ENCODE measurements at places on chromosomes 1 and 21.
A peak's percentile ranks its signal among the peaks of the same experiment; 100 is the strongest.

GRCh38 chr1:209155546-209155945 lies 428.0 kb upstream of the CAMK1G start:
- no peak for DNase-seq

- no peak for DNase-seq
These were observed 651 bp downstream of the COA6 start for GRCh38 chr1:234373959-234374254.

DNA sequence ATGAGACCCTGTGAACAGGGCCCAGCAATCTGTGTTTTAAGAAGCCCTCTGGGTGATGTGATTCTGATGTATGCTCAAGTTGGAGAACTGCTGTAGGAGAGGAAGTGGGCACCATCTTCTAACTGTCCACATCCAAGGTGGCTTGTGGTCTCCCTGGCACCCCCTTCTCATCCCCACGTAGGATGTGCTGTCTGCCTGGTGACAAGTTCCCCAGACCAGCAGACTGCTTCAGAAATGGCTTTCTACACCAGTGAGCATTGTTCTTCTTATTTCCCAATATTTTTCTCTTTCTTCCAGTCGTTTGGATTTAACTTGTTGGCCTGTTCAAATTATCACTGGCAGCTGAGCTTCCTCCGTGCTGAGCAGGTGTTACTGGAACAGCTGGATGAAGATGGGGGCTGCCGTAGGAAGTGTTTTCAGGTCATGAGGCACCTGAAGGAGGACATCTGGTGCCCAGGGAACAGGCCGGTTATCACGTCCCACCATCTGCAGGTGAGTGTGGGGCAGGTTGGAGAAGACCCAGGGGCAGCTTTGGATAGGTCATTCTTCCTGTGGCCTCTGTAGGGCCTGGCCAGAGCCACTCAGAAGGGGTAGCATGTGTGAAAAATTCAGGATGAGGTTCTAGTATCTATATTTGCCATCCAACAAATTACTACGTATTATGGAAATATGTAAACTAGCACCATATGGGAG lies 16.8 kb downstream of the MAB21L3 start:
- DNase-seq = no peak

- no peak for DNase-seq
These were observed 171.5 kb downstream of the ADSS2 start for GRCh38 chr1:244280201-244280600.

- peak; percentile 65 for DNase-seq
These were observed 38.6 kb downstream of the BRINP2 start for GRCh38 chr1:177209357-177209756.

- DNase-seq = no peak
These were observed 2.2 kb upstream of the BCL9 start for GRCh38 chr1:147539122-147539575.

- DNase-seq = no peak
These were observed 21.9 kb downstream of the IL23R start for GRCh38 chr1:67188137-67188536.

DNA sequence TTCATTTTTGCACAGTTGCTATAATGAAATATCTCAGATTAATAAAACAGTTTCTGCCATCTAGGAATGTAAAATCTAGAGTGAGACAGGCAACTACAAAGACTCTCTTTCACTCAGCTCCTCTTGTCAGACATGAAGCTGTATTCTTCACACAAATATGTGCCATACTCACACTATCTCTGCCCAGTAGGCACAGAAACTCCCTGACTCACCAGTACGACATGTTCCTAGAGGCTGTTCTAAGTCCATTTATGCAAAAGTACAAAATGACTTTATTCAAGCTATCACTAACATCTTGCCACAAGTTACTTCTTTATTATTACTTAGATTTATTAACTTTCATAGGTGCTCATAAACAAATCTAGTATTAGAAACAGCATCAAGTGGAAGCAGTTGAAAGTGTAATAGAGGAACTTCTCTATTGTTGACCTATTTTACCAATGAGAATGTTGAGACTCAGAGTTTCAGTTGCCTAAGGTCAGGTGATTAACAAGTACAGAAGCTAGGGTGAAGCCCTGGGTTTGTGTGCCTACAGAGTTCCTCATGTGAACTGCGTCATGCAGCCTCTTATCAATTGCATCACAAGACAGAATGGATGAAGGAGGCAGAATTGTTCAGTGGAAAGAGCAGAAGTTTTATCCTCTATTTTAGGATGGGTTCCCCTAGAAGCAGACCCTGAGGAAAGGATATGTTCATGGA lies 98.9 kb downstream of the RGS2 start:
- no peak for DNase-seq

- DNase-seq = no peak
These were observed 1171.0 kb downstream of the MRPL39 start for GRCh38 chr21:24436236-24436635.

GRCh38 chr1:55700359-55701130 lies 485.4 kb upstream of the USP24 start:
- DNase-seq = no peak

- no peak for DNase-seq
These were observed 41.7 kb upstream of the DISC1 start for GRCh38 chr1:231584921-231585320.

- no peak for DNase-seq
These were observed 149.0 kb downstream of the ROR1 start for GRCh38 chr1:63922848-63923247.

DNA sequence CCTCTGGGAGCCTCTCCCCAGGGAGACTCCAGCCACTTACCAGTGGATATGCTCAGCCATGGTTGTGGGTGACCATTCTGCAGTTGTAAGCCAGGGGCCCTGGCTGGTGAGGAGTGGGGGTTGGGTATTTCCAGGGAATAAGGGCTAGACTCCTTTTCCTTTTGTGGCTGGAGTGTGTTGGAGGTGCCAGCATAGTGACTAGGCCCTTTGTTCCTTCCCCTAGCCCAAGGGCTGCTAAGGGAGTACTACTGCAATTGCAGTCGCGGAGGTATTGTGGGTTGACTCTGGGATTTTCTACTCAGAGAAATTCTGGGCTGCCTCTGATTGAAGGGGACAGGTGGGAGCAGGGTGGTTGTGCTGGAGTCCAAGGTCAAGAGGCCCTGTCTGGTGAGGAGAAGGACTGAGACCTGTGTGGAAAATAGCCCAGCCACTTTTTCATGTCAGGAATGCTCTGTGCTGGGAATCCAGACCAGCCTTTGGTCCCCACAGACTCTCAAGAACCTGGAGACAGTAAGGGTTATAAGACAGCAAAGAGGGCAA lies 43.1 kb downstream of the MROH9 start:
- DNase-seq = no peak

- no peak for DNase-seq
These were observed 192.7 kb downstream of the PTPRU start for GRCh38 chr1:29428997-29429396.

- DNase-seq = no peak
These were observed 108.7 kb upstream of the COL6A1 start for GRCh38 chr21:45872902-45873301.

DNA sequence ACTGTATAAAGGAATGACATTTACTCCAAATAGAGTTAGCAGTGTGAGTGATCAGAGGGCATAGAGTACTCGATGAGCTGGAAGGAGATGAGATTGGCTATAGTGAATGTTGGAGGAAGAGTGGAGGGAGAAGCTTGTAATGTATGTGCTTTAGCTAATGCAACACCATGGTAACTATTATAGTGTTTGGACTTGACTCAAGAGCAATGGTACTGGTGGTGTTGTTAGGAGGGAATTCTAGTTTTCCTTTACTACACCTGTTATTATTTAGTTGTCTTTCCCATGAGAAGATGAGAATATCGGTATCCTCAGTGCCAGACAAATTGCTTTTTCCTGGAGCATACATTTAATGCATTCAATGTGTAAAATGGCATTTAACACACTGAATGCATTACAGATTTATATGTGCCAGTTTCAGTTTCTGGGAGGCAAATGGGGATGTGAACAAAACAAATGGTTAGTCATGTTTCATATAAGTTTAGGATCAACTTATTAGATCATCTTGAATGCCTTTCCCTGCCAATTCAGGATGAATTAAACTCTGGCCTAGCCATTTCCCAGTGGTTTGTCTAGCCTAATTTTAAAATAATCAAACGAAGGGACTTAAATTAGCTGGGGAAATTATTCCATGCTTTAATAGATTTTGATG lies 291.1 kb upstream of the ADAMTS5 start:
- no peak for DNase-seq

- no peak for DNase-seq
These were observed 6.6 kb upstream of the THRAP3 start for GRCh38 chr1:36217670-36218069.

GRCh38 chr1:112707221-112708001 lies 484 bp upstream of the RHOC start:
- peak; percentile 66 for DNase-seq

GRCh38 chr1:168833801-168834224 lies 104.8 kb upstream of the DPT start:
- no peak for DNase-seq

DNA sequence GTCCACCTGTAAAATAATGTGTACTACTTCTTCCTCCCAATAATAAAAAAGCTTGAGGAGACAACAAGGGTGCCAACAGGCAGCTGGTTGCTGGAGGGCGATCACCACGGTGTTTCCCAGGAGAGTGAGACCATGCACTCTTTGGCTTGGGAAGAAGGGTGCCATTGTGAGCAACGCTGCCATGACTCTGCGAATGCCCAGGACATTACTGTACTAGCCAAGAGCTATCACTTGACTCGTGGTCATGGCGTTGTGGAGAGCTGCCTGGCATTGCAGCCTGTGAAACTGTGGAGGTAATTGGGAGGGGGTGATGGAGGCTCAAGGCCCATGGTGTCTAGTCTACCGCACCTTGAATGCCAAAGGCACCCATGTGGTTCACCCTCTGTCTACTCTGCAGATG lies 14.6 kb upstream of the PRMT2 start:
- DNase-seq = no peak

GRCh38 chr1:208071435-208072031 lies 160.6 kb upstream of the CD34 start:
- no peak for DNase-seq

DNA sequence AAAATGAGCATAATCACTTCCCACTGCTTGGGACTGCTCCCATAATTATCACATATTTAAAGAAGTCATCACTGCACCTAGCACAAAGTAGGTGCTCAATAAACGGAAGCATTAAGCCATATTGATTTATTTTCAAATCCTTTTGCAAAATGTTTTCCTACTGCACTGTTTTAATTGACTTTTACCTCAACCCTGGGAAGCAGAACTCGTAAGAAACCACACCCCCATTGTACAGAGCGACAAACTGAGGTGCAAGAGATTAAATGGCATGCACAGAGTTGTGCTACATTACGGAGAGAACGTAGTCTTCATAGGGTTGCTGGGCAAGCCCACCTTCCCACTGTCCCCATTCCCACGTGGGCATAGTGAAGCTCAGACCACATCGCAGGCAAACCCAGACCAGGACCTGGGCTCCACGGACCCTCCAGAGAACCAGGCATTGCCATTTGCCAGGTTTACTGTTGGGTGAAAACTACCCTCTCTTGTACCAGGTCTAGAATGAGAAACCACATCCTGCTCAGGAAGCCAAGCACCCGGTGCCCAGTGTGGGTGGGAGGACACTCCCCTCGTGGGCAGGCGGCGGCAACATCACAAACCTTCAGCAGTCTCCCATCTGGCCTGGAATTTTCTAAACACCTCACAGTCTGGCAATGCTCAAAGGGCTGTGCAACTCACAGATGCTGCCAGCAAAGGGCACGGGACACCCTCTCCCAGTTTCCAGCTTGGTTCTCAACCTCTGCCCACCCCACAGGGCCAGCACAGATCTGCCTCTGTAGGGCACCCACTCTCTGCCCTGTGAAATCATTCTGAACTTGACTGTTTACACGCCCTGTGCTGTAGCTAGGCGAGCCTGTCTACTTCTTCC lies 8.2 kb downstream of the IFFO2 start:
- DNase-seq = no peak

DNA sequence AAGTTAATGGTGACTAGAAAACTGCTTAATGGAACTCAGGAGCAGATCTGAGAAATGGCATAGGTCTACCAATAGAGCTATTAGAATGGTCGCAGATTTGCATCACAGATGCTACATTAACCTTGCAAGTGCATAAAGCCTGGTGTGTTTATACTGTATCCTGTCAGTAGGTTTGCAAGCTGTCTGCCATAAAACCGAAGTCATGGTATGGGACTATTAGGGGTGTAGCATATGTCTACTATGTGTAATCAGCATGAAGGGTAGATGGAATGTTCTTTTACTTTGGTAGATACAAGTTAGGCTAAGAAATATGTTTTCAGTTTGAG lies 574.2 kb upstream of the ADGRL2 start:
- DNase-seq = no peak

- no peak for DNase-seq
These were observed 32.2 kb downstream of the SOX13 start for GRCh38 chr1:204105131-204105515.

GRCh38 chr1:34684266-34684665 lies 70.6 kb upstream of the GJB5 start:
- DNase-seq = no peak

DNA sequence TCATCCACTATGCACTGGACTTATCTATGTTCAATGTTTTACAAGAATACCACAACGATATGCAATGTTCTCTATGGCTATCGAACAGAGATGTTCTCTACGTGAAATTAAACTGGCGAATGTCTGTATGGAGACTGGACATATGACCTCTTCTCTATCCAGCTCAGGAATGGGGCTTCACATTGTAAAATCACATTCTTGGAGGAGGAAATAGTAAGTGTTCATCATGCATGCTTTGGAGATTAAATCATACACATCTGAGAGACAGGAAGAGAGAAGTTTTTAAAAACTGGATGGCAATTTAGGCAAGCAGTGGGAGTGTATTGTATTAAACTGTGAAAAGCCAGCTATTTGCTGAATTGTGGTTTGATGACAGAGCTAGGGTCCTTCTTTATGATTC lies 47.9 kb upstream of the RGL1 start:
- DNase-seq = no peak

- no peak for DNase-seq
These were observed 19.9 kb downstream of the HAO2 start for GRCh38 chr1:119388450-119388849.

DNA sequence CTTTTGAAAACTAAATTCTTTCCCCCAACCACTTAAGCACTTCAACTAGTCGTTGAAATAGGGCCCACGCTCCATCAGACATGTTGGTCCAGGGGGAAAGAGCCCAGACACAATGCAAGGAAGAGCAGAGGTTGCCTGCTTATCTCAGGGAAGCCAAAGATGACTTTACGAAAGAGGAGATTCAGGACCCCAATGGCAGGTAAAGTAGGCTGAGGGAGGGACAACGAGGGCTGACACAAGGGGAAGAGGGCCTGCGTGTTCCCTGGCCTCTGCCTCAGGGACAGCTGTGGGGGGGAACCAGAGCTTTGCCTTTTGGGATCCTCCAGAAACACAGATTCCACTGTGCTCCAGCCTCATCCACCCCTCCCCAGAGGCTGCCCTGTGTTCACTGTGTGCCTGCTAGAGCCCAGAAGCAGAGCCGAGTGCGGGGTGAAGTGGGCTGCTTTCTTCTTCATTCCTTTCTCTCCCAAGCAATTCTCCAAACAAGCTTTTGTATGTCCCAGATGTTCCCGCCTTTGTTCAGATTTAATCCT lies 135.5 kb upstream of the GRIK3 start:
- no peak for DNase-seq
